ENCODE measurements at places on chromosomes 12 and 14.

DNA sequence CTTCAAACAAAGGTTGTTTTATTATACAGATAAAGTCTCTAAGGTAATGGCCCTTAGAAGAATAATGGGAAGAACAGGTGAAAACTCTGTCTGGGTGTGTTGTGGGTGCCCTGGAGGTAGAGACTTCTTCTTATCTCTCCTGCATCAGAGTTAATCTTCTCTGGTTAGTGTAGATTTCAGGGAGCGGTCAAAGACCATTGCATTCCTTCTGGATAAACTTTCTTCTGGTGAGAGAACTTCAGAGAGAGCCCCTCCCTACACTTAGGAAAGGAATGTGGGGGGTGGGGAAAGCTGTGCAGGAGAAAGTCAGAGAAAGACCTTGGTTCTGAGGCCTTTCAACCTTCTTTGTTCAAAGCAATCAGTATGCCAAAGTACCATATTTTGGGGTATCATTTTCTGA lies 658.5 kb downstream of the DIO2 start:
- H3K4me1 ChIP-seq = no peaks in the 10 kb centered on the region
- no peaks in the 10 kb centered on the region for H3K27me3 ChIP-seq
- no peak overlapping the region for H3K4me3 ChIP-seq
- H3K36me3 ChIP-seq = no peaks in the 10 kb centered on the region
- DNase-seq = no peak

DNA sequence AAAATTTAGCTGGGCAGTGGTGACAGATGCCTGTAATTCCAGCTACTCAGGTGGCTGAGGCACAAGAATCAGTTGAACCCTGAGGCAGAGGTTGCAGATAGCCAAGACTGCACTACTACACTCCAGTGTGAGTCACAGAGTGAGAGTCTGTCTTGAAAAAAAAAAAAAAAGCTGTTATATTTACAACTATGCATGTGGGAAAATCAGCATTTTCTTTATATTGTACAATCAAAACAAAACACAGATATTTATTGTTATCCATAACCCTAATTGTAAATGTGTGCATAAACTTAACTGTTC lies 12.5 kb downstream of the C1R start:
- H3K36me3 ChIP-seq = peaks cover 36% of the 10 kb centered on the region
- no peak for DNase-seq
- H3K27ac ChIP-seq = peak overlapping the region; percentile 90
- H3K27me3 ChIP-seq = no peaks in the 10 kb centered on the region

DNA sequence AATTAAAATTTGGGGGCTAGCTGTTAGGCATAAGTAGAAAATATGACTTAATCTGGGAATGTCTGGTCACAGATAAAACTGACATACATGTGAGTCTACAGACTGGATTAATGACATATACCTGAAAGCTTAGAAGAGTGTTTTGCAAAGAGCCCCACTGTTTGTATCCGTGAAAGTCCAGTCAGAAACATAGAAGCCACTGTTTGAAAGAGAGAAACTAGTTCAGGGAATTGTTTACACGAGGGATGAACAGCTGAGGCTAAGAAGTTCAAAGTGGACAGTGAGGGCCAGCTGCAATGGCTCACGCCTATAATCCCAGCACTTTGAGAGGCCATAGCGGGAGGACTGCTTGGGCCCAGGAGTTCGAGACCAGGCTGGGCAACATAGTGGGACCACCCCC lies 36.2 kb upstream of the SGPP1 start:
- H3K4me1 ChIP-seq = peaks cover 4% of the 10 kb centered on the region
- no peaks in the 10 kb centered on the region for H3K27me3 ChIP-seq
- H3K4me3 ChIP-seq = no peak overlapping the region
- no peak overlapping the region for H3K27ac ChIP-seq

DNA sequence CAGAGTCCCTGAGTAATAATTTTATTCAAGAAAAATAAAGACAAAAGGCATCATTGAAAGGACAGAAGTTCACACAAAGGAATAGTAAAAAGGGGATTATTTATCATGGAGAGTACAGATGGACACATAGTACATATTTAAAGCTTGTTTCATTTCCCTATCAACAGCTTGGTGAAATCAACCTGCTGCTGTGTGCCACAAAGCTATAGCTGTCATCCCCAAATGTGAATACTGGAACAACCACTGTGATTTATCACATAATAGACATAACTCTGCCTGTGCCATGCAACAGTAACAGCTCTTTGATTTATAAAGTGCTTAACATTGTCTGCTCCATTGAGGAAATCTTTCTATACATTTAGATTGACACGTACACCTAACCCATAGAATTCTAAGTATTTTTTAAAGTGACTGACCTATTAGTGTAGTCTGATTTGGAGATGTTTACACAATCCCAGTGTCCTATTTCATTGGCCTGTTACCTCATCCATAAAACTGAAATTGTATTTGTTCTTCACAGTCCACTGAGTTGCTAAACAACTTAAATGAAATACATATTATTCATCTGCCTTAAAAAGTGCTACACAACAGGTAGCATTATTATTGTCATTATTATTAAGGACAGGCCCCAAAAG lies 3.3 kb downstream of the NEMF start:
- peaks cover 18% of the 10 kb centered on the region for H3K36me3 ChIP-seq
- DNase-seq = no peak
- peaks cover 23% of the 10 kb centered on the region for H3K4me1 ChIP-seq
- H3K4me3 ChIP-seq = no peak overlapping the region
- no peak overlapping the region for H3K27ac ChIP-seq

GRCh38 chr12:120495186-120495730 lies 655 bp upstream of the DYNLL1 start:
- peak overlapping the region; percentile 95 for H3K27ac ChIP-seq
- no peak for DNase-seq
- H3K4me3 ChIP-seq = peak overlapping the region; percentile 87
- peaks cover 43% of the 10 kb centered on the region for H3K36me3 ChIP-seq

GRCh38 chr14:74015176-74015575 lies 3.9 kb downstream of the ENTPD5 start:
- no peak overlapping the region for H3K4me3 ChIP-seq
- DNase-seq = no peak
- peaks cover 17% of the 10 kb centered on the region for H3K4me1 ChIP-seq
- no peaks in the 10 kb centered on the region for H3K27me3 ChIP-seq

DNA sequence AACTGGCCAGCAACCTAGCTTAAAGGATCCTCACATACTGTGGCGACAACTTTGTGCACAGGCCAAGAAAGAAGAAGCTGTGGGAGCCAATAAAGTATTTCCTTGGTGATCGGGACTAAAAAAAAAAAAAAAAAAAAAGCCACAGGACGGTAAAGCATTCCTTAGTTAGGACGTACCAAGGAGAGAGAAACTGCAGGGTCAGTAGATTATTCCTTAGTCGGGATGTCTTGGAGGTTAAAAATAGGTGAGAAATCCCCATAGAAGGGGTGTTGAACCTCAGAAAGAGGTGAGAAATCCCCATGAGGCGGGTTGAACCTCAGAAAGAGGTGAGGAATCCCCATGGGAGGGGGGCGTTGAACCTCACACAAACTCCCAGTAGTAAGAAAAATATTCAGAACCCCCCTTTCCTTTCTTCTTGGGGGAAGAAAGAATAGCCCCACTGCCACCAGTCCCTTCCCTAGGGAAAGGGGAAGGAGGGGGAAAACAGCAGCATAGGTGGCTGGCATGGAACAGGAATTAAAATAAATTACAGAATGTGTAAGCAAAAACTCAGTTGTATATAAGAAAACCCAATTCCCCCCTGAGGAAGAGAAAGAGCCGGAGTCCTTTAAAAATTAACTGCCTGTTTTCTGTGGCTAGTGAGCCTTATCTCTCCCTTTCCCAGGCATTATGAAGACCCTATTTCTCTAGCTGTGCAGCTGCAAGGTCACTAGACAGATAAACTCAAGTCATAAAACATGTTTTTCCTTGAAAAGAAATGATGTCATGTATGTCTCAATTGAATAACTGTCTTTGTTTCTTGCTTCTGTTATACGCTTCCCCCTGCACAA lies 26.8 kb downstream of the KLRK1 start:
- H3K36me3 ChIP-seq = no peaks in the 10 kb centered on the region
- peak overlapping the region; percentile 90 for H3K27ac ChIP-seq
- DNase-seq = no peak
- peaks cover 19% of the 10 kb centered on the region for H3K4me1 ChIP-seq
- no peaks in the 10 kb centered on the region for H3K27me3 ChIP-seq

GRCh38 chr12:131049002-131049401 lies 95.3 kb downstream of the ADGRD1 start:
- H3K4me1 ChIP-seq = peaks cover 19% of the 10 kb centered on the region
- no peaks in the 10 kb centered on the region for H3K36me3 ChIP-seq
- H3K4me3 ChIP-seq = no peak overlapping the region
- H3K27me3 ChIP-seq = no peaks in the 10 kb centered on the region
- no peak for DNase-seq

DNA sequence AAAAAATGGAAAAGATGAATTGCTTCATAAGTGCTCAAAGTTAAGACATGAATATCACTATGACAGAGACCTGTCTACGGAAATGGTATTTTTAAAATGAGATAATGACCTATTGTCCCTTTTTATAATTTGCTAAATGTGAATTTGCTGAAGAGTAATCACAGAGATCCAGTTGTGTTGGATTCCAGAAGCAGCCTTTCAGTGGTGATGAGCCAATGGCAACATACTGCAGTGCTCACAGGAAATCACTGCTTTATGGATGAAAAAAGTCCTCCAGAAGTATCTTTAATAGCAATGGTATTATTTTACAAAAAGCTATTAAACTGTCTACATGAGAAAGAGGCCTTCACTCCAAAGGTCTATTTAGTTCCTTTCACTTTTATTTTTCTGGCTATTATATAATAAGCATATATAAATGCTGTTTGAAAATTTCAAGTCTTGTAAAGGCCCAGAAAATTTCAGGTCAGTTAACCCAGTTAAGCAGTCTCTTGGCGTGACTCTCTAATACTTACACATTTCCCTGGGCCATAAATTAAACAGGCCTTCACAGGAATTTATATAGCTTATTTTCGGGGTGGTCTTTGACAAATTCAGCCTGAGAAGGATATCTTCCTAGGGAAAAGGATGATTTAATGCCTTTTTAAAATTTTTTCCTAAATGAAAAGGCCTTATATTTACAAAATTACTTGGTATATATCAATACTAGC lies 55.4 kb downstream of the KCNJ8 start:
- no peak overlapping the region for H3K4me3 ChIP-seq
- H3K36me3 ChIP-seq = no peaks in the 10 kb centered on the region
- no peaks in the 10 kb centered on the region for H3K4me1 ChIP-seq
- H3K27me3 ChIP-seq = no peaks in the 10 kb centered on the region

Data from esophagus squamous epithelium (tissue), 5 donors.